ENCODE measurements at places on chromosomes 5 and 9. TPM values are rescaled to one million over a fixed set of nuclear protein-coding genes. Genes with fewer than 3 reads are reported as not detected.

The SH3GL2 gene
- not detected for total RNA-seq

The TXNDC8 gene
- not detected for total RNA-seq

The IL33 gene
- total RNA-seq, result 83.6 TPM

The LCN15 gene
- not detected for total RNA-seq

The ARID3C gene
- total RNA-seq, result not detected

The GABRB2 gene
- not detected for total RNA-seq

The S1PR3 gene
- total RNA-seq, result 14.2 TPM

The MYOT gene
- total RNA-seq, result not detected

The IFNA13 gene
- not detected for total RNA-seq
